ENCODE measurements at places on chromosomes 1 and 21.

- no peak for ATAC-seq
Measured at GRCh38 chr1:209813902-209814301, 8.0 kb upstream of the IRF6 start.

- ATAC-seq = no peak
Measured at GRCh38 chr1:168499688-168500049, 44.1 kb downstream of the XCL2 start.

- no peak for ATAC-seq
Measured at GRCh38 chr1:182431278-182431677, 18.7 kb upstream of the RGSL1 start.

GRCh38 chr1:97137862-97138514 lies 416.4 kb downstream of the PTBP2 start:
- peak; percentile 99 for ATAC-seq

DNA sequence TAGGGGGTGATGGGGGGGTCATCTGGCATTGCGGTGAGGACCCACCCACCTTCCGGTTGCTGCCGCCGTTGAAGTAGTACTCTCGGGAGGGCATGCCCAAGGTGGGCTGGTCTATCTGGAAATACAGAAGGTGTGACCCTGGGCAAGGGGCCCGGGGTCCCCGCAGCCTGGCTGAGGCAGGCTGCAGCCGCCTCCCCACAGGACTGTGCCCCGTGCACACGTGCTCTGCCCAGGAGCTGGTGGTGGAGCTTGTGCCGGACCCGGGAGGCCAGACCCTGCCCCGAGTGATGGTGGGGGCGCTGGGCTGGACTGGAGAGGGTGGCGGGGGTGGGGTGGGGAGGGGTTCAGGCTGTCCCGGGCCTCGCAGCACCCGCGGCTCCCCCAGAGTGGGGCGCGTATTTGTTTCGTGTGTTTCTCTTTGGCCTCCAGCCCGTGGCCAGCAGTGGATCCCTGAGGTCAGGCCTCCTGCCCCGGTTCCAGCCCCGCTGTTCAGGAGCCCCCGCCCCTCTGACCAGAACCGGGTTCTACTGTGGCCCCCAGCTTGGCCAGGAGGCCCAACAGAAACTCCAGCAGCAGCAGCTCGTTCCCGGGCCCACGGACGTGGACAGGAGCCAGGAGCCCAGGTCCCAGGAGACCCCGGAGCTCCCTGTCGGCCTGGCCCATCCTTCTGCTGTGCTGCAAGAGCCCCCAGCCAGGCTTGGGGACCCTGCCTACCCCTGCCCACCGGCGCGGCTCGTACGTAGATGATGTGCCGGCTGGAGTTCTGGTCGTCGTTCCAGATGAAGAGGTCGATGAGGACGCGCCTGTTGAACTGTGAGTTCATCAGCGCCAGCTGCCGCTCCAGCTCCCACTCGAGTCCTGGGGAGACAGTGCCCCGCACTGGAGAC lies 19.2 kb downstream of the PRXL2B start:
- no peak for ATAC-seq

- ATAC-seq = no peak
Measured at GRCh38 chr21:30986965-30987364, 51.3 kb downstream of the KRTAP19-8 start.

- peak; percentile 77 for ATAC-seq
Measured at GRCh38 chr1:68725001-68725752, 228.3 kb upstream of the DEPDC1 start.

DNA sequence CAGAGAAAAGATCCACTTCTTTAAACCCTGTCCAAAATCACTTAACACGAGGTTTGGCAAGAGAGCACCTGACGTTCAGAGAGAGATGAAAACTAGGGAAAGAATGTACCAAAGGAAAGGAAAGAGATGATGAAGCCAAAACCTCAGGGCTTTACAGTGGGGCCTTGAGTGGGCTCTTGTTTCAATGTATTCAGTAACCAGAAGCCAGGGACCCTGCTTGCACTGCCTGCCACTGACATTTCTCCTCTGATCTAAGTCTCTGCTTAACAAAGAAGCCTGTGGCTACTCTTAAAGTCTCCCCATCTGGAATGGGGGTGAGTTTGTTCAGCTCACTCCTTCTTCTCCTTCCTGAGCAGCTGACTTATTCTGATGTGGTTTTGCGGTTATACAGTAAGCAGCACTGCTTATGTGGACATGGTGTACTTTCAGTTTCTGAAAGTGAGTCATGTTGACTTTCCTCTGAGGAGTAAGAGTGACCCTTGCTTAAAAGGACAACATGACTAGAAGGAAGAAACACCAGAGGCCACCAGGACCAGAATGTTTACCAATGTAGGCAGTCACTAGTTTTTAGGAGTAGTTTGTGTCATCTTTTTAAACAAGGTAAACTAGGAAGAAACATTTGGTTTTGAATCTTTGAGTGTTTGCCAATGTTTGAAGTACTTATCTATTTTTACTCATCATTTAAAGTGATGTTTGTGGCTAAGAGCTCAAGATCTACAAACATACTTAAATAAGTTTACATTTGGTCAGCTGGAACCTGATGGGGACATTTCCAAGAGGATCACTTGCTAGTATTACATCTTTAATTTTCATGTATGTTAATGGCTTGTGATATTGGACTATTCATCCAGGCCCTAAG lies 87.4 kb downstream of the FASLG start:
- ATAC-seq = peak; percentile 94

All from SK-N-SH treated with all-trans-retinoic acid at 6 μM for 48 hours (cell line).